ENCODE measurements at places on chromosomes 7 and 10.

DNA sequence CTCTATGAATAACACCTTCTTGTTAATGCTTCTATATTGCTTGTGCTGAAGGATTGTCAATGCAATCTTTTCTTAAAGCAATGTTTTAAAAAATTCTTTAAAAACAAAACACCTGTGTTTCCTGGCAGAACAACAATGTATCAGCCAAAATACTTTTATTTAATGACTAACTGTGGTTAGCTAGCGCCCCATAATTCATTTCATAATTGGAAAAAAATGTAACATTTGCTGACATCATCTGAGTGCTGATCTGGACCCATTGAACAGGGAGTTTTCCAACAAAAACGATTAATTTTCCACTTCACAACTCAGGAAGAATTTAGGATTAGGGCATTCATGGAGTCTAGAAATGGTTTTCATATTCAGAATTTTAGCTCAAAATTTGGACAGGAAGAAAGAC, 137.6 kb upstream of the CDK6 start:
- peak; percentile 78 for DNase-seq

DNA sequence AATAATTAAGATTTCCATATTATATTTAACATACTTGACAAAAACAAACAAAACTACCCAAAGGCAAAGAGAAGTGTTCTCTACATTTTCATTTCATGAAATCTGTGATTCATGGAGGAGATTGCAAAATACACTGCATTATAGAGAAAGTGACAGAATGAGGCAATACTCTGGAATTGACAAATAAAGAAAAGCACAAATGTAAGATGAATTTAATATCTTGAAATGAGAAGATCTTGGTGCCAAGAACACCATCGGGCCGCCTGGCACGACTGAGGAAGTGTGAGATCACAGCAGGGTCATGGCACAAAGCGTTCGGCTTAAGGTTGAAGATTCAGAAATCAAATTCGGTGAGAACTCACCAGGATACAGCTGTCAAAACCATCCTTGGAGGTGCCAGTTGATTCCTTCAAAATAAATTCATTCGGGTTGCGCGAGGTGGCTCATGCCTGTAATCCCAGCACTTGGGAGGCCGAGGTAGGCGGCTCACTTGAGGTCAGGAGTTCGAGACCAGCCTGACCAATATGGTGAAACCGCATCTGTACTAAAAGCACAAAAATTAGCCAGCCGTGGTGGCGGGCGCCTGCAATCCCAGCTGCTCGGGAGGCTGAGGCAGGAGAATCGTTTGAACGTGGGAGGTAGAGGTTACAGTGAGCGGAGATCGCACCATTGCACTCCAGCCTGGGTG, 174.0 kb upstream of the PFKP start:
- no peak for DNase-seq

- DNase-seq = no peak
Measured at GRCh38 chr7:11319491-11320274, 346.0 kb downstream of the PHF14 start.

- DNase-seq = peak; percentile 8
Measured at GRCh38 chr10:76786504-76787072, 851.0 kb downstream of the KCNMA1 start.

- DNase-seq = no peak
Measured at GRCh38 chr10:69477968-69478597, 26.8 kb downstream of the TSPAN15 start.
